ENCODE measurements at places on chromosomes 6 and 20.

DNA sequence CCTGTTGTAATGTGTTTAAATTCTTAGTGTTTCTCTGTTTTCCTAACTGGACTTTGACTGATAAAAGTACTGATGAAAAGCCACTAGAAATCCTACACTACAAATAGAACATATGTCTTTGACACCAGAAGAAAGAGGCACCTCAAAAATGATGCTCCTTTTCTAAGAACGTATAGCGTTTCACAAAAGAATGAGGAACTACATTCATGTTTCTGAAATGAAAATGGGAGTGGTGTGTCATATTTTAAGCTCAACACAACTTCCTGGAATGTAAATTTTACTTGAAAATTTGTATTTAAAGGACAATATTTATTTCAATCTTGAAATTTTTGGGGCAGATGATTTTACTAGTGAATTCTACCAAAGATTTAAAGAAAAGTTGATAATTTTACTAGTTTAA lies 35.3 kb downstream of the KIAA0408 start:
- DNase-seq: no peak

DNA sequence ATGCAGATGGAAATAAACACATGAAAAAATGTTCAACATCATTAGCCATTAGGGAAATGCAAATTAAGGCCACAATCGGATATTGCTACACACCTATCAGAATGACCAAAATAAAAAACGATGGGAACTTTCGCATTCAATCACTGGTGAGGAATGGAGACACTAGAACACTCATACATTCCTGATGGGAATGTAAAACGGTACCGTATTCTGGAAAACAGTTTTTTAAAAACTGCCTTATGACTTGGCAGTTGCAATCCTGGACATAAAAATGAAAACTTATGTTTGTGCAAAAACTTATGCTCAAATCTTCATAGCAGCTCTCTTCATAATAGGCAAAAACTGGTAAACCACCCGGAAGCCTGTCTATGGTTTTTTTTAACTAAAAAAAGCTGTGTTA lies 146.0 kb downstream of the CEBPB start:
- no peak for DNase-seq

- DNase-seq: no peak
Measured at GRCh38 chr6:70396163-70396562, 17.1 kb upstream of the FAM135A start.

DNA sequence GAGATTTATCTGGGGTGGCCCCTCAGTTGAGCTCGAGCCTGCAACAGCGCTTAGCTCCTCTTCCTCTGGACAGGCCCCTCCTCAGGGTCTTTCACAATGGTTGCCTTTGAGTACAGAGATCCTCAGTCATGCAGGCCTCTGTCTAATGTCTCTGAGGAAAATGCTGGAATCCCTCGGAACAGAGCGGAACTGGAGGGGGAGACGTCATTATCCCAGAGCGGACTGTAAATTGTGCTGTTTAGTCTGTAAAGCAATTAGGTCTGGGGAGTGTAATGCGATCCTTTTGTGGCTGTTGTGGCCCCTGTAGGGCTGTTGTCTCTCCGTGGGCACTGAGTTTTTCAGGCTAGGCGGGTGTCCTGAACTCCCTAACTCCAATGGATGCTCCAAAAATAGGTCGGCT lies 15.0 kb upstream of the DAAM2 start:
- no peak for DNase-seq

DNA sequence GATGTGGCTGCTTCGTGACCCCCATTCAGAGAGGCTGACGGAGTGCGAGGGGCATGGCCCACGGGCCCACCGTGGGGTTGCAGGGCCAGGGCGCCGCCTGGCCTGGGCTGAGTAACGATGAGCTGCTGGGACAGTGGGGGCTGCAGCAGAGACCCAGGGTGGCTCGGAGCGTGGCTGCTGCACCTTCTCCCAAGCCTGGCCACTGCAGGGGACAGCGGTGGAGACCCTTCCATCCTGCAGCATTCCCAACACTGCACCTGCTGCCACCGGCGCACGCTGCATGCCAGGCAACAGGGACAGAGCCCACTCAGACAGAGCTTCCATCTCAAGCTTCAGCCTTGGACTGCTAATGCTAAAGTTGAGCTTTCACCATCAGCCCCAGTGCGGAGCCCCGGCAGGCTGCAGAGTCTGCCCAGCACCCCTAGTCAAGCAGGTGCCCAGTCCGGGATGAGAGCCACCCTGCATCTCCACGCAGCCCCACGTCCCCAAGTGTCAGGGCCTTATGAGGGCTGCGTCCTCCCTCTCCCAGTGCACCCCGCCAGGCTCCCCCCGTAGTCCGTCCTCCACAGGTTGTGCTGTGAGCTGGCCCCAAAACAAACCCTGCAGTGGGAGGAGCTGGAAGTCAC lies 89.4 kb upstream of the AFDN start:
- DNase-seq: no peak

GRCh38 chr20:45368221-45368980 lies 5.4 kb downstream of the SYS1 start:
- no peak for DNase-seq

GRCh38 chr6:160088784-160089533 lies 32.7 kb upstream of the SLC22A1 start:
- no peak for DNase-seq

DNA sequence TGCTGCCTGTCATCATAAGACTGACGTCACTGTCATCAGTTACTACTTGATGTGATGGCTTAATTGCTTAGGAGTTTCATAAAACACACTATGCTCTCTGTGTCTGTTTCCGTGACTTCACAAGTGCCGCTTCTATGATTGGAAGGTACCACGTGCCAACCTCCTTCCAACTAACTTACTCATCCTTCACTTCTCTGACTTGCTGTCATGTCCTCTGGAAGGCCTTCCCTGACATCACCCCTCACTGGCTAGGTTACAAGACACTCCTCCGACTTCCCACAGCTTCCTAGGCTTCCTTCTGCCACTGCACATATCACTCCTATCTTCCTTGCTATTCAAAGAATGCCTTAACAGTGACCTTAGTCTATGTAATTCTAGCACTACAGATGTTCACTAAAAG lies 20.4 kb downstream of the SERINC3 start:
- no peak for DNase-seq

DNA sequence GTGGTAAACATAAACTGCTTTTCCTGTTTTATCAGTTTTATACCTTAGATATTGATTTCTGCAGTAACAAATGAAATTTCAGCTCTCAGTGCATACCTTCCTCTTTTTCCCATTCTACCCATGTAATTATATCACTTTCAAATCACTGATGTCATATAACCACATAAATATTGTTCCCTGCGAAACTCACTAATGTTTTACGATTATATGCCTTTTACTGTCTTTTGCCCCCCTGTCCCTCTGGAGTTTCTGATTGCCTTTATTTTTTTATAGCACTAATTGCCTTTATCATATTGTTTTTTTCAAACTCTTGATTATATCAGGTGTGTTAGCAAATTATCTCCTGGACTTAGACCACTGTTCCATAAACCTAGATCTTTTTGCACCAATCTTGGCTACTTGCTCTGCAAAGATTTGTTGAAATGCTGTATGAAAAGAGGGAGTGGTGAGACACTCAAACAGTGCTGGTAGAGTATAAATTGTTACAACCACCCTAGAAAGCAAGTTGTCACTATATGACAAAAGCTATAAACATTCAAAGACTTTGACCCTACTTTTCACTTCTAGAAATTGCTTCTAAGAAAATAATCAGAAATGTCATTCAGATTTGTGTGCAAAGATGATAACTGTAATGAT lies 29.6 kb upstream of the EDN1 start:
- DNase-seq: no peak

DNA sequence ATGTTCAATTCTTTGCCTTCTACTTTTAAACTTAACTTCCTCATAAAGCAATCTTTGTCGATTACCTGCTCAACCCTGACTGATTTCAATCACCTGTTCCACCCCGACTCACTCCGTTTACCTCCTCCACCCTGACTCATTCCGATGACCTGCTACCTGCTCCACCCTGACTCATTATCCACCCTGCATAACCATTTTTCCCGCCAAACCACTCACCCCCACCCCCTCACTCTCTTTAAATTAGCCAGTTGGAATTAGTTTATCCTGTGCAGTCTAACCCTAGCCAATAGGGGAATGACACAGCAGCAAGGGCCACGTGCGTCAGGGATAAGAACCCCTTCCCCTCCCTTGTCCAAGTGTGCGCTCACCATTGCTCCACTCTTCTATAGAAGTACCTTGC lies 56.7 kb upstream of the MRAP2 start:
- DNase-seq: no peak

DNA sequence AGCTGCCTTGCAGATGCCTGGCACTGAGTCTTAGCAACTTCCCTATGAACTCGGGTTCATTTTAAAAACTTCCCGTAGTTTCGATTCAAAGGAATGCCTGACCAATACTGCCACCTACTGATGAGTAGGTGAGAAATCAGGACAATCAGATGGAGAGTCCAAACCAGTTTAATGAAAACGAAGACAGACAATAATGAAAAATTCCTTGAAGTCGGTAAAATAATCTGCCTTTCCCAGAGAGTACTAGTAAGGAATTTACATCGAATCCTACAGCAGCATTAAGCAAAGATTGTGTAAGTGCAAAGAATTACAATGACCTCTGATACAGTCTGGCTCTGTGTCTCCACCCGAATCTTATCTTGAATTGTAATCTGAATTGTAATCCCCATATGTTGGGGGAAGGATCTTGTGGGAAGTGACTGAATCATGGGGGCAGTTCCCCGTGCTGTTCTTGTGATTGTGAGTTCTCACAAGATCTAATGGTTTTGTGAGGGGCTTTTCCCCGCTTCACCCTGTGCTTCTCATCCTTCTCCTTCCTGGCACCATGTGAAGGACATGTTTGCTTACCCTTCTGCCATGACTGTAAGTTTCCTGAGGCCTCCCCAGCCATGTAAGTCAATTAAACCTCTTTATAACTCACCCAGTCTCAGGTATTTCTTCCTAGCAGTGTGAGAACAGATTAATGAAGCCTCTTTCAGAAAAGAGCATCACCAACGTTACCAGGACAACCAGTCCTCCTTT lies 134.4 kb downstream of the ARHGAP18 start:
- no peak for DNase-seq

DNA sequence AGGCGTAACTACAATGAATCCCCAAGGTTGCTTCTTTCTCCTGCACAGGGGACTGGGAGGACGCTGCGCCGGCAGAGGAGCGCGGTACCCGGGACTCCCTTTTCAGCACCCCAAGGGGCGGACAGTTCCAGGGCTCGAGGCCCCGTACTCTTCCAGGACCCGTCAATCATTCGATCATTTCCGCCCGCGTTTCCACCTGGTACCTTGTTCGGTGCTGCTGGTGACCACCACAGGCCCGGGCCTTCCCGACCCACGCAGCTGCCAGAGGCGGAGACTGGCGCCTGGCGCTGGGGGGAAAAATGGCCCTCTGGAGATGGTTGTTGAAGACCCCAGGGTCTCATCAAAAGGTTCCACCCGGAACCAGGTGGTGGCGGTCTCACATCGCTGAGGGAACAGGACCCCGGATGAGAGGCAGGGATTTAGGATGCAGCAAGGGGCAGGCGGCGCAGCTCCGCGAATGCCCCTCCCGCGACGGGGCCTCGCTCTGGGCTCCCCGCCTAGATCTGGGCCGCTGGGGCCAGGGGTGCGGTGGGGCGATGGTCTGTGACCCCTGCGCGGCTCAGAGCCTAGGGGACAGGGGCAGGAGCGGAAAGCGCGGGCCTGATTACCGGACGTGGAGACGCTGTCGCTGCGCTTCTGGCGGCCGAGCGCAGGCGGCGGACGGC lies 744 bp downstream of the VSX1 start:
- DNase-seq: peak; percentile 59

- DNase-seq: no peak
Measured at GRCh38 chr6:127869772-127870404, 31.0 kb downstream of the THEMIS start.

DNA sequence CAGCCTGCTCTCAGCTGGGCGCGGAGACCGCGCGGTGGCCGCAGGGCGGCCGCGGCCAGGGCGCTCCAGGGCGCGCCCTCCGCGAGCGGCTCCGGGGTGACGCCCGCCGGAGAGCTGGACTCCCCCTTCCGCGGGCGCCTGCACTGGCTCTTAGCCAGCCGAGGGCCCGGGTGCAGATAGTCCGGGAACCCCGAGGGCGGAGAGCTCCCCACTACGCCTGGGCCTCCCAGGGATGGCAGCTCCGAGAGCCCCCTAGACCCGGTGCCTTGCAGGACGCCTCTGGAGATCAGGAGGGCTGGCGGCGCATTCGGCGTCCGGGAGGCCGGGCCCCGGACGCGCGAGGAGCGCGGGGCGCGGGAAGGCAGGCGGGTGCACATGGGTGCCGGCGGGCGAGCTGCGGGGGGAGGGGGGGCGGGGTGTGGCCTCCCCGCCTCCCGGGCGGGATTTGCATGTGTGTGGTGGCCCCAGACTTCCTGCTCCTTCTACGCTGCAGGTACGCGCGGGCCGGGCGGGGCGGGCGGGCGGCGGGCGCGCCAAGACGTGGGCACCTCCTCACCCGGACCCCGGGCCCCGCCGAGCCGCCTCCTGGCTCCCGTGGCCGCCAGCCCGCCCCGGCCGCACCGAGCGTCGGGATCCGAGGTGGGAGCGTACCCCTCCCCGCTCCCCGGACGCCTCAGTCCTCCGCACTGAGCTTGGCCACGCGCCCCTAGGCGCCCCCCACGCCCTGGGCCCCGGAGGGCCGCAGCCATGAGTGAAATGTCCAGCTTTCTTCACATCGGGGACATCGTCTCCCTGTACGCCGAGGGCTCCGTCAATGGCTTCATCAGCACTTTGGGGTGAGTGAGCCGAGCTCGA lies at the start of gene ITPR3:
Gene ITPR3, plus strand, starts transcription at position 467 of the 855 bp plus-strand sequence. Its CDS starts 281 bp downstream, at position 748.
- DNase-seq: peak; percentile 60

DNA sequence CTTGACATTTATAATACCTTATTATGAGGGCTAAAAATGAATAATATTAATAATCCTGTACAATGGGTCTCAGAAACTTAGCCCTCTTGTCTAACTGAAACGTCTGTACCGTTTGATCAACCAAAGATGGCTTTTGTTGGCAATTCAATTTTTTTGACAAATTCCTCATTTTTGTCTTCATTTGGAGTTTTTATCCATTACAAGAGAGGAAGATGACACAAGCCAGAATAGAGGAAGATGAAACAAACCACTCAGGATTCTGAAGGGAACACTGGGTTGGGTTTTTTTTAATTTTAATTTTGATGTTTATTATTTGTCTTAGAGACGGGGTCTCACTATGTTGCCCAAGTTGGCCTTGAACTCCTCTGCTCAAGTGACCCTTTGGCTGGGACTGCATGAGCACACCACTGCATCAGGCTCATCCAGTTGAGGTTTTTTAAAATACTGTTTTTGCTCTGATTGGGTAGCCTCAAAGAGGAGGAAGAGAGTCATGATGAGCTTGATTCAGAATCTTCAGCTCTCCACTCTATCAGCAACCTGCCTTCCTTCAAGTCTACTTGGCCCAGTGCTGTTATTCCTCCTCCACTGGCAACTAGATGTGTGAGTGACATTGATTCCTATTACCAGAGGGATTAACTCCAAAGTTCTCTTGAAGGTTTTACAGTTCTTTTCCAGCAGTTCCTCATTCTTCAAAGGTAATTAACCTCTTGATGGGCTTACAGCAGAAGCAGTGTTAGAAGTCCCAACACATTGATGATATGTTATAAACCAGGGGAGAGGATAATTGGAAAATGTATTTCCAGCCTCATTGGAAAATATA lies 71.3 kb downstream of the ATXN1 start:
- no peak for DNase-seq

- DNase-seq: no peak
Measured at GRCh38 chr20:36234771-36235320, 1.4 kb upstream of the AAR2 start.

GRCh38 chr6:89037141-89037900 lies 43.2 kb upstream of the PNRC1 start:
- no peak for DNase-seq

Measured in stimulated activated effector memory CD8-positive, alpha-beta T cell treated with anti-CD3 and anti-CD28 coated beads, Interleukin-12 subunit alpha, Interleukin-12 subunit beta, amount 100 ng/mL, for 72 hours (primary cell).